GM12878 (cell line): ENCODE measurements at places on chromosomes 13 and 19. TPM values are rescaled to one million over a fixed set of nuclear protein-coding genes. Genes with fewer than 3 reads are reported as not detected.

Gene HRC
- total RNA-seq = not detected in 2 replicates

Gene RAB3A
- total RNA-seq = 2.9 and 3.5 TPM in 2 replicates

Gene CYP2A7
- not detected in 2 replicates for total RNA-seq

GRCh38 chr13:32811297-32811800 lies 204.9 kb upstream of the KL start:
- peak; percentile 62 for DNase-seq

DNA sequence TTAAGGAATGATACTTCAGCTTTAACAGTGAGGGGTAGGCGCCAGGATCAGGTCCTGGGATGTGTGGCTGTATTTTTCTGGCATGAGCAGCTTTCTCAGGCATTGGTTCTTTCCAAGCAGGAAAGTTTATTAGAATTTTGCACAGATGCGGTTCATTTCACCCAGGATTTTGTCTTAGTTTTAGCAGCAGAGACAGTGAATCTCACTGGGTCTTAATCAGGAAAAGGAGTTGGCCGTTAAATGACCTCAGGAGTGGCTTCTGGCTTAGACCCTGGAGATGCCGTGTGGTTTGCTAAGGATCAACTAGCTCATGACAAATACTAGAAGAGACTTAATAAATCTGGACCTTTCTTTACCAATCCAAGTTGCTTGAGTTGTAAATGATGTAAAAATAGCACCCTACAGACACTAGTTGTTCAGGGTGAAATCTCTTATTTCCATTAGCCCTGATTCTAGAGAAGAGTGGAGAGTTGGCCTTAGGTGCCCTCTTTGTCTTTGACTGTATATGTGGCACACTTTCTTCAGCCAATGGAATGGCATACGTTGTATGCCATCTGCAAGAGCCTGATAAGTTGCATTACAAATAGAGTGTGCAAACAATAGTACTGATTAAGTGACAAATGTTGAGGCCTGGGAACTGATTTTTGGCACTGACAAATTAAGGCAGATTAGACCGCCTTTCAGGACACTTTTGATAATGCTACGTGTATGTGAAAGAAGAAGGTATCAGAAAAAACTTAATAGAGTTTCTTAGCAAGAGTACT lies 34.0 kb downstream of the LRCH1 start:
- DNase-seq = no peak
